G401 (cell line): ENCODE measurements at places on chromosomes 1 and 21.
A peak's percentile ranks its signal among the peaks of the same experiment; 100 is the strongest.

DNA sequence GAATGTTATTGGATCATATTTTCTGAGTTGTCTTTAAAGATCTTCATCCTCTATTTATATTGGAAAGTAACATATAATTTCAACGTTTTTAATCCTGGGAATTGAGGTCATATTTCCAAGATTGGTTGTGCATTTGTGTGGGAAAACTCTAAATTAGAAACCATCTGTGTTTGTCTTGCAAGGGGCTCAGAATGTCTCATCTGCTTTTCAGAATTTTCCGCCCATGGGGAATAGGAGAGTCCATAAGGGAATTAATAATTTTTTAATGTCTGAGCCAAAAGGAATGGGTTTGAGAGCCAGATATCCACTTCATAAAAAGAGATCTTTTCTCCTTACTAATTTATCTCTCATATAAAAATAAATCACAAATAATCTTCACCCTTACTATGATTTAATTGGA, 84.8 kb upstream of the MAP1LC3C start:
- no peak for DNase-seq

DNA sequence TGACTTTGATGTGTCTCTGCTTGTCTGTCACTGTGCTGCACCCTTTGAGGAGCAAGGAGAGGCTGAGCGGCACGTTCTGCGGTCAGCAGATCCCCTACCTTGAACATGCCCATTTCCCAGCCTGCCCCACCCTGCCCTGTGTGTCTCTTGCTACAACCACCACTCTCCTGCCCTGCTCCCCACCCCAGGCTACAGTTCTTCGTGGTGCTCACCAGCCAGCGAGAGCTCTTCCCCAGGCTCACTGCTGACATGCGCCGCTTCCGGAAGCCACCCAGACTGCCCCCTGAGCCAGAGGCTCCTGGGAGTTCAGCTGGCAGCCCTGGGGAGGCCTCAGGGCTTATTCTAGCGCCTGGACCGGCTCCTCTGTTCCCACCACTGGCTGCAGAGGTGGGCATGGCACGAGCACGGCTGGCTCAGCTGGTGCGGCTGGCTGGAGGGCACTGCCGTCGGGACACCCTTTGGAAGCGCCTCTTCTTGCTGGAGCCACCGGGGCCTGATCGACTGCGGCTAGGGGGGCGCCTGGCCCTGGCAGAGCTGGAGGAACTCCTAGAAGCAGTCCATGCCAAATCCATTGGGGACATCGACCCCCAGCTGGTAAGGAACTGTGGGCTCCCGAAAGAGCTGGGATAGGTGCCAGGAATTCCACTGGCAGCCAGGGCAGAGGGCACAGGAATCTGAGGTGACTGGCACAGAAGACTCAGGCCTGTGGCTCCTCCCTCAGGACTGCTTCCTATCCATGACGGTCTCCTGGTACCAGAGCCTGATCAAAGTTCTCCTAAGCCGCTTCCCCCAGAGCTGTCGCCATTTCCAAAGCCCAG, 5.6 kb downstream of the HYI start:
- DNase-seq: no peak

DNA sequence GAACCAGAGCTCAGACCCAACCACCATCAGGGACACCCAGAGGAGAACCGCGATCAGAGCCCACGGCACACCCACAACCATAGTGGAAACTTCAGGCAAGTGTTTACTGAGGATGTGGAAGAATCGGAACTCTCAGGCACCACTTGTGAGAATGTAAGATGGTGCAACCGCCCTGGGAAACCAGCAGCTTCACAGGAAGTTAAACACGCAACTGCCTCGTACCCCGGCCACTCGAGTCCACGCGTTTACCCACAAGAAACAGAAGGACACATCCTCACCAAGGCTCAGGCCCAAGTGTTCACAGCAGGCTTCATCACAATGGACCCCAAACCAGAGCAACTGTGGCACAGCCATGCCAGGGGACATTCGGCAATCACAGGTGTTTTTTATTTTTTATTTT, 51.4 kb upstream of the COL6A2 start:
- no peak for DNase-seq

DNA sequence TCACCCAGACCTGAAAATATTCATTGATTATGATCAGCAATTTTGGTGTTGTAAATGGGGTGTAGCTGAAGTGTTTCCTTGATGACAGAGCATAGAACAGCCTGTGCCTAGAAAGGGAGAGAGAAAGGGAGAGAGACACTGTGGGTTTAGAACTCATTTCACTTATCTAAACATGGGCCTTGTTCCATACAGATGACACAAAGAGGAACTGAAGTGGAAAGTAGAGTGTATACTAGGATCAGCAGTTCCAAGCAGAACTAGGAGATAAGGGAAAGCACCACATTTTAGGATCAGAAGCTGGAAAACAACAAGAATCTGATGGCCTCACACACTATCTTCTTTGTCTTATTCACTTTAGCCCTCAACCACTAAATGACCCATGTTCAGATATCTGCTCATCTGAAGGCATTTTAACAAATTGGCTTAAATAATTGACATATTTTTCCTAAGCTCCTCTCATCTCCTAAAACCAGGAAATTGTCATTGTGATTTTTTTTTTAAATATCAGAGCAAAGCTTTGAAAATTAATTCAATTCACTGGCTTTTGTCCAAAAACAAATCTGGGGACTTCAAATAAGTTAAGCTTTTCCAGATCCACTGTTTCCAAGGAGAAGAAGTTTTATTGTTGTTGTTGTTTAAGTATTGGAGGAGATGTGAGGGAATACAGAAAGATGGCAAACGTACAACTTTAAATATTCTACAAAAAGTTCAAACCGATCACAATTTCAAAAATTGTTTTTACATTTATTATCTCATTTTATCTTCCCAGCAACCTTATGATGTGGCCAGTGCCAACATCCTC, 103.8 kb downstream of the LYPLAL1 start:
- DNase-seq: no peak

- DNase-seq: no peak
Measured at GRCh38 chr1:114755006-114755931, 2.5 kb downstream of the CSDE1 start.

GRCh38 chr1:86155051-86155806, 1.3 kb downstream of the COL24A1 start:
- DNase-seq: no peak

DNA sequence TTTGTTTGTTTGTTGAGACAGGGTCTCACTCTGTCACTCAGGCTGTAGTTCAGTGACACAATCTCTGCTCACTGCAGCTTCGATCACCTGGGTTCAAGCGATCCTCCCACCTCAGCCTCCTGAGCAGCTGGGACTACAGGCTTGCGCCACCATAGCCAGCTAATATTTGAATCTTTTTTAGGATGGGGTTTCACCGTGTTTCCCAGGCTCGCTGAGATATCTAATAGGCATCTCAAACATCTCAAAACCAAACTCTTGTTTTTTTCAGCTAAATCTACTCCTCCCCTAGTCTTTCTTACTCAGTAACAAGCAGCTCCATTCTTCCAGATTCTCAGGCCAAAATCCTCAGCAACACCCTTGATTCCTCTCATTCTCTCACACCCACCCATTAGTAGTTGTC, 22.0 kb upstream of the SRRM1 start:
- no peak for DNase-seq

- DNase-seq: no peak
Measured at GRCh38 chr21:21159253-21159899, 161.2 kb downstream of the NCAM2 start.

GRCh38 chr1:228646717-228647522, 88.4 kb upstream of the RHOU start:
- peak; percentile 35 for DNase-seq

GRCh38 chr1:71668065-71668464, 587.2 kb upstream of the ZRANB2 start:
- DNase-seq: peak; percentile 70

- DNase-seq: peak; percentile 72
Measured at GRCh38 chr1:94095744-94096469, 25.0 kb downstream of the ABCA4 start.

- DNase-seq: no peak
Measured at GRCh38 chr1:173342736-173343135, 134.4 kb upstream of the PRDX6 start.

DNA sequence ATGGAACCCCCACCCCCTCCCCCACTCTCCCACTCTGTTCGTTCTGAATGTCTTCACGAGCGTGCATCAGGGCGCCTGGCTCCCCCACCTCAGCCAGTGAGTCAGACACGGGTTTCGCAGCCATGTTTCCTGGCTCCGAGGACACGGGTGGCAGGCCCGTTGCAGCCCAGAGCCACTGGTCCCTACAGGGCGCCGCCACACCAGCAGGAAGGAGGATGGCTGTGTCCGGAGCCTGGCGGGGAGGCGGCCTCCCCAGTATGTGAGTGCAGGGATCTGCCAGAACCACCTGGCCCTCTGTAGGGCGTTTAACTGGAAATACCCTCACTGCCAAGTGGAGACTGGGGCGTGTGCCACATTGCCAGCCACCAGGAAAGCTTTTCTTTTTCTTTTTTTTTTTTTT, 18.5 kb downstream of the CSTB start:
- peak; percentile 75 for DNase-seq

DNA sequence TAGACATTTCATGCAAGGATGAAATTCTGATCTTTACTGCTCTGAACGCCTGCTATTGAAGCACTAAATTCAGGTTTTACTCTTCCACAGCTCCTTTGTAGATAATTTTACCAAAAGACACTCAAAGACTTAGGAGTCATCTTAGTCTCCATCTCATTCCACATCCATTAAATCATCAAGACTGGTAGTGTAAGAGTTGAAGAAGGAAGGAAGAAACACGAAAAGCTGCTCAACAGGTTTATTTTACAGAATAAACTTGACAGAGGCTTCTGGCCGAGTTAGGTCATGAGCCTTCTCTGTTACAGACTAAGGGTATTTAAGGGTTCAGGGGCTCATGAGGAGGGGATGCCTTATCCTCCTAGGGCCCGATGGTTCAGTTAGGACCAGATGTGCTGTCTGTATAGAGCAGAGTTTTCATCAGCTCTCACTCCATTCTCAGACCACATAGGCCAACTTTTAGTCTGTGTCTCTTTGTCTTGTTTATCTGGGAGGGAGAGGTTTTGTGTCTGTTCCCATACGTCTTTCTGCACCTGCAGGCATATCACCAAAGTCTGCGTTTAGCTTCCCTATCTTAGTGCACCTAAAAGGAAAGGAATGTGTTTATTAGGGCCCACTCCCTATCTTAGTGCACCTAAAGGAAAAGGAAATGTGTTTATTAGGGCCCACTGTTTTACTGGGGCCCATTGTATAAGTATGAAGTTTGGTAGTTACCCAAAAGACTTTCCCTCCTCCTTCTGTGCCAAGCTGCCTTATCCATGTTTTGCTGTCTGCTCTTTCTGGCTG, 57.4 kb upstream of the RGS18 start:
- no peak for DNase-seq
